Effector memory CD8-positive, alpha-beta T cell (primary cell): ENCODE measurements at places on chromosomes 7 and 10.

DNA sequence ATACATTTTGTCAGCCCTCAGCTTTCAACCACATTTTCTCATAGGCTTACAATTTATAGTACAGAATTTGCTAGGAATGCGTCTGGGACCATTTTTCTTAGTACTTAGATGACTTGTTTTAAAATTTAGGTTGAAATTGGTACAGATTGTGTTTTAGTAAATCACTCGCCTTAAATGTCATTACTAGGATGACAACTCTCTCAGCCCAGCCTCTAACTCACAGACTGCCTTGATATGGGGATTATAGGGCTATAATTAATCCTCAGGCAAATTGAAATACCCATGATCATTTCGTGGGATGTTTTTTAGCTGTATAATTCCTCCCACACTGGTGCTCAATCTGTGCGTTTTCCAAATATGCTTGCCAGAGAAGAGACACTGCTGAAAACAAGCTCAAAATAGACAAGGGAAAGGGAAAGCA, 299.7 kb upstream of the AKR1E2 start:
- no peak for DNase-seq

GRCh38 chr10:17730667-17731066, 21.3 kb upstream of the TMEM236 start:
- no peak for DNase-seq

- no peak for DNase-seq
These were observed 37.7 kb upstream of the ITPRID1 start for GRCh38 chr7:31476073-31476745.

DNA sequence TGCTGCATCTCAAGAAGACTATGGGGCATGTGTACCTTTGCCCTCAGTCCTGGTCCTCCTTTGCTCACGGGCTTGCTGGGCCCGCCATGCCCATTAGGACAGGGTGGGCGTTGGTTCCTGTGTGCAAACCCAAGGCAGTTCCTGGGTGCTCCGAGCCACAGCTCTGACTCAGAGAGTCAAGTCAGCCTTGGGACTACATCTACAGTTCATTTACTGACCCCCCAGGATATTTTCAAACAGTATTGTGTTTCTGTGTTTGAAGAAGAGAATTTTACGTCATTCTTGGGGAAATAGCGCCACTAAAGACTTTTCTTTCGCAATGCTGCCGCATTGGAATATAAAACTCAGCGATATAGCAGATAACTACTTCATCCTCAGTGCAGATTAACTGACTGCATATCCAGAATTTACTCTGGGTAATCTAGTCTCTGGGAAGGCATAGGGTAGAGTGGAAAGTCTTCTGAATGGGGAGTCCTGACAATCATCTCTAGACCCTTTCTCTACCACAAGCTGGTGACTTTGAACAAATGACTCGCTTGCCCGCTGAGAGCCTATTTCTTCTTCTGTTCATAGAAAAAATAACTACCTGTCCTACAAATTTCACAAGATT, 638.9 kb upstream of the FZD8 start:
- no peak for DNase-seq

DNA sequence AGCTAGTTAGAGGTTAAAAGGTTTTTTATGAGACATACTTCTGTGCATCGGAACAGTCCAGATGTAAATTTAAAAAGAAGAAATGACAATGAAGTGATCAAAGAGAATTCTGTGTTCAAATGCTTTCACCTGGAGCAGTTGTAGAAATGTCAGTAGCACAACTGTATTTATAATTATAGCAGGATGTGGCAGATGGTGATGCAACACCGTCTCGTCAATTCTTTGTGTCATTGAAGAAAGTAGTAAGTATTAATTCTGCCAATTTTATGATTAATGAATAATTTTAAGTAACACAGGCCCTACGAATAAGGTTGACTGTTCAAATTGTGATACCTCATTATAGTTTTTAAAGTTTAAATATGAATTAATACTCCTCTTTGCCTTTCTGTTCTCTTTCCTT, 171.1 kb downstream of the ADK start:
- no peak for DNase-seq

DNA sequence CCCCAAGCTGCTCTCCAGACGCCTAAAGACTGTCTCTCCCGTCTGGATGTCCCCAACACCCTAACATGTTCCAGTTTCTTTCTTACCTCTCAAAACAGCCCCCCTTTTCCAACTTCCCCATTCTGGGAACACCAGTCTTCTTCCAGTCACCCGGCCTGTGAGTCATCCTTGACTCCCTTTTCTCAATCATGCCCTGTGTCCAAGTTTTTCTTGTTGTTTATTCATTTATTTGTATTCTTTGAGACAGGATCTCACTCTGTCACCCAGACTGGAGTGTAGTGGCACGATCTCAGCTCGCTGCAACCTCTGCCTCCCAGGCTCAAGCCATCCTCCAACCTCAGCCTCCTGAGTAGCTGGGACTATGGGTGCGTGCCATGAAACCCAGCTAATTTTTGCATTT, 15.6 kb downstream of the SNX10 start:
- DNase-seq: no peak

DNA sequence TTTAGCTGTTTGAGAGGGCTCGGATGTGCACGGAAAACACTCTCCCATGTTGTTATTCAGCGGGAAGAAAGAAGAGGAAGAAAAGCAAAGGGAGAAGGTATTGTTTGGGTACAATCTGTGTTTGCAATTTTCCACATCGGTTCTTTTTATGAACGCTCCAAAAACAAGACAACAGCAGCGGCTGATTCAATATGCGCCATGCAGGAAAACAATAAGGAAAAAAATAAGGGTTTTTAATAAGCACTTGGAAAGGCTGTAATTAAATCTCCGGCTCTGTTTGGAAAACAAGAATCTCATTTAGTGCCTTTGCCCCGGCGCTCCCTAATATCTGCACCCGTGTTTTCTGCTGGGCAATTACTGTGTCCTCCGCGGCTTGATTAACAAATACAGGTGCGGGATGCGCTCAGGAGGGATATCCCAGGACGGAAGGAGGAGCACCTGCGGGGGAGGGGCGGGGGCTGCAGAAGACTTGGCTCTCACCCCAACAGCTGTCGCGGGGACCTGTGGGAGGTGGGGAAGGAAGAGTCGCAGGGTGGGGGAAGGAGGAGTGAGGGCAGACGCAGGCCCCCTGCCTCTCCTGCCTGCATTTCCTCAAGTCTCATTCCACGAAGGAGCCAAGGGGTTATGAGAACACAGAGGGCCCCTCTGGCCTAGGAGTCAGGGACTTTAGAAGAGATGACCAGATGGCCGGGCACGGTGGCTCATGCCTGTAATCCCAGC, 181.5 kb upstream of the PODXL start:
- no peak for DNase-seq

- DNase-seq: peak; percentile 45
These were observed 150.8 kb downstream of the RNF216 start for GRCh38 chr7:5630670-5631069.

DNA sequence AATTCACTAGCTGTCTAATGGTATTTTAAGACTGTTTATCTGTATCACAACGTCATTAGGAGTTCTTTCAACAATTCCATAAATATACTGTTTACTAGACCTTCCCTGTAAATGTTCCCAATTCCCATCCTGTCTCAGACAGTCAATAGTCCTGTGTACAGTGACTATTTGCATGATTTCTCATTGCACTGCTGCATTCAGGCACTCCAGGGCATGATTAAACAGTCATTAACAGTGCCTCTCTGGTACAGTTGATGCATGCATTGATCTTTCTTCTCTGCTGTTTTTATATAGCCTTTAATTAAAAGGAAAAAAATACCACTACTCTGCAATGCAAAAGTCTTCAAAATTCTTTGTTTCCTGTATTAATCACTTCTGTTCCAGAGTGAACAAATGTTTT, 51.5 kb upstream of the MTURN start:
- no peak for DNase-seq

GRCh38 chr7:132243463-132243862, 332.8 kb downstream of the PLXNA4 start:
- no peak for DNase-seq

- peak; percentile 55 for DNase-seq
These were observed 34.8 kb downstream of the GRID2IP start for GRCh38 chr7:6516387-6516983.

- DNase-seq: no peak
These were observed 102.4 kb upstream of the VWC2 start for GRCh38 chr7:49670991-49671390.

GRCh38 chr10:132665946-132666704, 119.8 kb downstream of the NKX6-2 start:
- DNase-seq: no peak

- no peak for DNase-seq
These were observed 695.4 kb downstream of the LRMDA start for GRCh38 chr10:76126607-76127527.

DNA sequence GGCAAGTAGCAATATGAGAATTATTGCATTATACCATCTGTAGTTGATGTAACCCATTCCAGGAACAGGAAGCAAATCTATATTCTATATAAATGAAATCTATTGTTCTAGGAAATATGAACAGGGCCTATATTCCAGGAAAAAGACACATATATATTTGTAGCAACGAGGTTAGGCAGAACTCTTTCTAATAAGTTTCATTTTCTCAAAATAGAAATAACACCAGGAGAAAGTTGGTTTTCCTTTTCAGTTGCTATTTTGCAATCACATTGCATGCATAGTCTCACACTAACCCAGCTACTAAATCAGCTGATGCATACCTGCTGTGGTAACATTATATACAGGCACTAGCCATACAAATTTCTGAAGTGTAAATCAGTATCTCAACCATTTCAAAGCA, 6.2 kb upstream of the IFIT2 start:
- DNase-seq: no peak

DNA sequence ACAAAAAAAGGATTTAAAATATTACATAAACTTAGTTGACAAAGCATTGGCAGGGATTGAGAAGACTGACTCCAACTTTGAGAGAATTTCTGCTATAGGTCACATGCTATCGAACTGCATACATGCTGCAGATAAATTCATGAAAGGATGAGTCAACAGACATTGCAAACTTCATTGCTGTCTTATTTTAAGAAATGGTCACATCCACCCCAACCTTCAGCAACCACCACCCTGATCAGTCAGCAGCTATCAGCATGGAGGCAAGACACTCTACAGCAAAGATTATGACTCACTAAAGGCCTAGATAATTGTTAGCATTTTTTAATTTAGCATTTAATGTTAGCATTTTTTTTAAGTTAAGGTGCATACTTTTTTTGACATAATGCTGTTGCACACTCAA, 73.6 kb downstream of the AGK start:
- no peak for DNase-seq

- DNase-seq: no peak
These were observed 43.9 kb upstream of the PDCD4 start for GRCh38 chr10:110827875-110828274.

- no peak for DNase-seq
These were observed 153.5 kb downstream of the ARHGAP12 start for GRCh38 chr10:31774928-31775650.
